ENCODE measurements at places on chromosomes 16 and 17. TPM values are rescaled to one million over a fixed set of nuclear protein-coding genes. Genes with fewer than 3 reads are reported as not detected.

Gene PLXDC1
- total RNA-seq: not detected

Gene KRT36
- not detected for total RNA-seq

Gene C16orf96
- total RNA-seq: not detected

Gene MMP28
- 0.68 TPM for total RNA-seq

Gene KRT20
- total RNA-seq: not detected

DNA sequence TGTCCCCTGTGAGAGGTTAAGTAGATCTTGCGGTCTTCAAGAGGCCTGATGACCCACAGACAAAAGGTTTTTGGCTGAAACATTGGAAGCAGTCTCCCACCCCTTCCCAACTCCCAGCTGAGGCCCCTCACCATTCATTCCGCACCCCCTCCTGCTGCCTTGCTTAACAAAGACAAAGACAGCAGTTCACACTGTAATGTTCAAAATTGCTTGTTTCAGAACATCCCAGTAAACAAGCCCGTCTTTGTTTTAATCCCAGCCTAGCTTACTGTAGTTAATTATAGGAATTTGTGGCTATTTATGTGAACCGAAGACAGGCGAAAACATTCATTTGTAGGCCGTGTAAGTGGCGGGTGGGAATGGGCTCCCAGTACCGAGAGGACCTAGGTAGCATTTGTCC lies 55.7 kb downstream of the IRX5 start:
- no peak for DNase-seq

DNA sequence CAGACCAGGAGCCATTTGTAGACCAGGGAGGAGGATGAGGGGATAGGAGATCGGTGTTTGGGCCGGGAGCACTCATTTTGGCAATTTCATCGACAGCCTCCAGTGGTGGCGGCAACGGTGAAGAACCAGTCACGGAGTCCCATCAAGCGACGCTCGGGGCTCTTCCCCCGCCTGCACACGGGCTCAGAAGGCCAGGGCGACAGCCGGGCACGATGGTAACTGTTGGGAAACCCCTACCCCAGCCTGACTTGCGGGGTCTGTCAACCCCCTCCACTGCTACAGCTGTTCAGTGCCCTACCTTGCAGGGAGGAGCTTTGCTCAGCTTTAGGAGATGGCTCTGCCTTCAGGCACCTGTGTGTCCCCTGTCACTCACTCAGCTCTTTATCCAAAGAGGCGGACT lies 43.0 kb downstream of the OR1D5 start:
- DNase-seq: no peak

- DNase-seq: no peak
Observed at GRCh38 chr17:60748204-60748603, 70.6 kb downstream of the BCAS3 start.

DNA sequence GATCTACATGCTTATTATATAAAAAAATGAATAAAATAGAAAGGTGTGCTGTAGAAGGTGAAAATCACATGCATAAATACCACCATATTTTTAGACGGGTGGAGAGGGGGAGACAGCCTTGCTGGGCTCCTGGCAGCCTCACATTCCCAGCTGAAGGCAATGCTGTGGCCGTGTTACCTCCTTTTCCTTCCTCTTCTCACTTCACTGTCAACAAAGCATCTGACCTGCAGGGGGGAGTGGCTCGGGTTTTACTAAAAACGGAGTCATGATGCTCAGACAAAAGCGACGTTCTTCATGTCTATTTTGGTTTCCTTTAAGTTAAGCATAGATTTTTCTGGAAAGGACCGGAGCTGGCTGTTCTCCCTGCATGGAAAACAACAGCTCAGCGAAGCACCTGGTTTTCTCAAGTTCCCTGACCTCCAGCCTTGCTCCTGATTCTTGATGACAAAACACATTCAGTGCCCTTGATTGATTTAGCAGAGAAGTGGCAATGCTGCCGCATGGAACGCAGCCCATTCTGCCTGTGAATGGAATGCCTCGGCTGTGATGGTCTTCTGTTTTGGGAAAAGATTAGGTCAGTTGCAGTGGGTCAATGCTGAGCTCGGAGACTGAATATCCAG lies 5.5 kb upstream of the RPTOR start:
- no peak for DNase-seq

- no peak for DNase-seq
Observed at GRCh38 chr17:68832109-68832802, 122.9 kb downstream of the ABCA8 start.

DNA sequence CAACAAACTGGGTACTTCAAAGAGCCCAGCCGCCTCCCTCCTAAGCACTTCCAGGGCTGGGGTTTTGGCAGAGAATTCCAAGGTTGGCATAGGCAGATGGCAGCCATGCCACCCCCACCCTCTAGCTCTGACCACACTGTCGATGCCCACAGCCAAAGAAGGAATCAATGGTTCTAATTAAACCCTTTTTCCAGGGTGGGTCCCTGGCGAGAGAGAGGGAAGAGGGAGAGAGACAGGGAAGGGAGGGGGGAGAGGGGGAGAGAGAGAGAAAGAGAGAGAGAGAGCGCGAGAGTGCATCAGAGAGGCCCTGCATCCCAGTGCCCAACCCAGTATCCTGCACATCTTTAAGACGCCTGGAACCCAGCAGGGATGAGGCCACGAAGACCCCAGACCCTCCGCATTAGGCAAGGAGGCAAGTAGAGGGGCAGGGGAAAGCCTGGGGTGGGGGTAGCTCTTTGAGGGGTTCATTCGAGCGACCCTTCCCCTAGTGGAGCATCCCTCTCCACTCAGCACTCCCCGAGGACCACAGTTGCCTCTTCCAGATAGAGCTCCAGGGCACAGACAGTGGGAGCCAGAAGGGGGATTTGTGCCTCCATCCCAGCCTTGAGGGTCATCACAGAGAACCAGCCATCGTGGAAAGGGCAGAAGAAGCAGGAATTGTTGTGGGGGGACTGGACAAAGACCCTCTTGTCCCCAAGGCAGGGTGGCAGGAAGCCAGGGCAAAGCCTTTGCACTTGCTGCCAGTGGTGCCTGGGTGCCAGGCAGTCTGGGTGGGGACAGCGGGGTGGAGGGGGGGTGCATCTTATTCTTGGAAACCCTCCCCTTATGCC lies 2.6 kb downstream of the SRCIN1 start:
- DNase-seq: no peak

- DNase-seq: no peak
Observed at GRCh38 chr17:20234276-20234675, 225.1 kb downstream of the SPECC1 start.

DNA sequence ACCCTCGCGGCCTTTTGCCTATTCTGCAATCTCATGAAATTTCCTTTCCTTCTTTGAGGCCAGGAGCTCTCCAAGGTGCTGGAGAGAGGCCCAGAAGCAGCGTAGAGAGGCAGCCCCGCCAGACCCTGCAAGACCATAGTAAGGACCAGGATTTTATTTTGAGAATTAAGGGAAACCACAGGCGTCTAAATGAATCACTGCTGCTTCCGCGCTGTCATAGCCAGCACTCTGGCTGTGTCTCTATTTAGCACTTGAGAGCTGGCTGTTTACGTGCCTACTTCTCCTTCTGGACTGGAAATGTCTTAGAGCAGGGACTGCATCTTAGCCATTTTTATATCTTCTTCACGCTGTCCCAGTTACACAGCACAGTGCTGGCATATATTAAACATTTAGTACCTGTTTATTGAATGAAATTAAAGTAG lies 37.6 kb upstream of the PIRT start:
- no peak for DNase-seq

DNA sequence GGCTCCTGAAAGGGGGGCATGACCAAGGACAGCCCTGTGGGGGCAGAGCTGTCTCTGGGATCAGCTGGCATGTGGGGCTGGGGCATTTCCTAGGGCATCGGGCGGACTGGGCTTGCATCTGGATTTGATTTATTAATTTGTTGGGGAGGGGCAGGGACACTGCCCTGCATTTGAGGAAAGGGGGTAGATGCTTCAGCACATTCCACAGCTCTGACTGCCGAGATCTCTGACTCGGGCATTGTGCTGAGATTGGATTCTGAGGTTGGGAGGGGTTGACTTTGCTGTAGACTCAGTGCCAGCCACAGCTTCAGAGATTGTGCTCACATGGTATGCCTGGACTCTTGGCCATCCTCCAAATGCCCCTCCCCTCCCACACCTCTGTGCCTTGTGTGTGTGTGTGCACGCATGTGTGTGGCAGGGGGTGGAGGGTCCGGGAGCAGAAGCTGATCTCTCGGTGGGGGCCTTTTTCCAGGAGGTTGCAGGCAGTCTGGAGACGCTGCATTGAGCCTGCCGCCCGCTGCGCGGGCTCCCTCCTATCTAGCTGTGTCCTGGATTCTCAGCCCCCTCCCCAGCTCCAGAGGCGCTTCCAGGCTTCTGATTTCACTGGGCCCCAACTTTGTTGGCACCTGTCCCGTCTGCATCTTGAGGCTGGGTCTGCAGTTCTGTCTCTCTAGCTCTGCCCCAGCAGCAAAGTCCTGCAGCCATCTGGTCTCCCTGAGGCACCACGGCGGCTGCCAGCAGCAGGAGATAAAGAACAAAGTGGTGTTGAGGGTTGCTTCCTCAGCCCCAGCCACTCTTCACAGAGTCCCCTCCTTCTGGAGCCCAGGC lies 14.9 kb downstream of the IGFBP4 start:
- peak; percentile 20 for DNase-seq
